Hepatocyte (in vitro differentiated cells): ENCODE measurements at places on chromosomes 2 and 18. TPM values are rescaled to one million over a fixed set of nuclear protein-coding genes. Genes with fewer than 3 reads are reported as not detected.

DNA sequence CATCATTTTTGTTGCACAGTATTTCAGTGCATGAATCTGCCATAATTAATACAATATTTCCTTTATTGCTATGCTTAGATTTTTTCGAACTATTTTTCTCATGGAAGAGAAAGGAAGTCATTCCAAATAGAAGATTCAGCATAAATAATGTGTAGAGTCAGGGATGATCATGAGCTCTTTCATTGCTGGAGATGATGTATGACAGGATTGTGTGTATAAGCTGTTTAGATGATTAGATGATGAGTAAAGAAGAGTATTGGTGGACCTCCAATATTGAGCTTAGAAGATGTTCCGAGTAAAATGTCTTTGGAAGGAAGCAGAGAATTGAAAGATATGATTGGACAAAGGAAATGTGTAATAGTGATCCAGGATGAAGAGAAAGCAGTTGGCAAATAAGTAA lies 364.5 kb downstream of the PARD3B start:
- DNase-seq: no peak

- DNase-seq: no peak
Observed at GRCh38 chr2:174635776-174636404, 38.3 kb upstream of the WIPF1 start.

SIX3 gene
- not detected in 2 replicates for polyA plus RNA-seq

DNA sequence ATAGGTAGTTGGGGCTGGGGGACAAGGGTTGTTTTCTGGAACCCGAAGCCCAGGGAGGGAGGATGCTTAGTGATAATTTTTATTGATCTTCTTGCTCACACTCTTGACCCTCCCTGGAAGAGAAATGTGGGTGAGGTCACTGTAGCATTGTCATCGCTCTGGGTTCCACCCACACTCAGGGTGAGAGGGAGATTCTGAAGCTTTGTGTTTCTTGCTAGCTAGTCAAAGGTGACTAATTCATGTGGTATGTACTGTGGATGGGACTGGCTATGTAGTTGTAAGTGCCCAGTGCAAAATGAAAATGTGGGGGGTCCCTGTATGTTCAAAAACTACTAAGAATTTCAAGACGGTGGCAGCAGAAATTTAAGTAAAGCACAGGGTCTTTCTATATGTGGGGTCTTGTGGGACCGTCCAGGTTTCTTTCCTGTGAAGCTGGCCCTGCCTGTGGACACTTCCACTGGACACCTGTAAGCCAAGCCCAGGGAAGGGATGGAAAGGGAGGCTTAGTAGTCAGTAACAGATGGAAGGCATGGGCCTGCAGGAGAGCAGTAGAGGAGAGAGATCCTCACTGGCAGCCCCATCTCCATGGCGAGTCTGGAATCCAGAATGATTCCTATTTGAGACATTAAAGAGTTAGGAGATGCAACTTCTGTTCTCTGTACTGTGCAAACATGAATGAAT lies 35.0 kb downstream of the TSN start:
- DNase-seq: peak; percentile 73

- DNase-seq: peak; percentile 37
Observed at GRCh38 chr18:46333431-46334135, 229.4 kb downstream of the HAUS1 start.

DNA sequence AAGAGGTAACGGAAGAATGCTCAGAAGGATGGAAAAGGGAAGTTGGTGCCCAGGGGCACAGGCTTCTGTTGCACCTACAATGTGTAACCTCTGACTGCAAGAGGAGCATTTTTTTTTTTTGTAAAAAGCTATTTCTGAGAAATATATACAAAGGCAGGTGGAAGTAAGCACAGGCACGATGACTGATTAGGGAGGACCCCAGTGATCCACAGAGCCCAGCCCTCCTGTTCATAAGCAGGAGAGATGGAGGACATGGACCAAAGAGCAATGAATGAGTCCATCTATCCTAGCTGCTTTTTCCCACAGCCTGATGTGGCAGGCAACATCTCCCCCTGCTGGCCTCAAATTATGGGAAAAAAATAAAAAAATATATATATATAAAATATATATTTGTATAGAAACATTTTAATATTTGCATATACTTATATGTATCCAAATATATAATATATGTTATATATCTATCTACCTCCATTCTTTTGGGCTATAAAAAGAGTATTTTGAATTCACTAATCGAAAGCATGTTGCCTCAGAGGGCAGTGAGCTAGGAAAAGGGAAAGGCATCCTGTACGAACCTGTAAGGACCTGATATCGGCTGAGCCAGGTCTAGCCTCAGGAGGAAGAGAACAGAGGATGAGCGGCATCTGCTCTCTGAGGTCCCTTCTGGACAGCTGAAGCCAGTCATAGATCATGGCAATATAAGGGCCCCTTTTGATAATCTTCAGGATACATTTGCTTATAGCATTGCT lies 166.0 kb upstream of the STK17B start:
- DNase-seq: peak; percentile 53

AGXT gene
- 157 and 169 TPM in 2 replicates for polyA plus RNA-seq

CCDC102B gene
- polyA plus RNA-seq: 1.7 and 2.8 TPM in 2 replicates

CEBPZOS gene
- polyA plus RNA-seq: 13.7 and 17.1 TPM in 2 replicates

DNA sequence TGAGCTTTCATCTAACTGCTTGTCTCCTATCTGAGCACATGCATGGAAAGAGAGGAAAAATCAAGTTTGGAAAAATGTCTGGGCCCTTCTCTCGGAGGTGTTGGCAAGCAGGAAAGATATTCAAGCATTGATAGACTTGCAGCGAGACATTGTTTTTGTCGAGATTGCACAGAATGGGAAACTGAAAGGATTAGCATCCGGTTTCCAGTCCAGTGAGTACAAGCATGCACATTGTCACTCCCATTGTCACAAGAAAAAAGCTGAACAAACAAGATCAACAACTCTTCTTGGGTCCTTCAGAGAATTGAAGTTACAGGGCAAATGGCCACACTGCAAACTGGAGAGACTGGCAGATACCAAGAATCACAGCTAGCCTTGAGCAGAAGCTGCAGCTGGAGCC lies 19.6 kb upstream of the MC5R start:
- no peak for DNase-seq

GRCh38 chr2:23483791-23484190 lies 98.8 kb downstream of the KLHL29 start:
- no peak for DNase-seq
